ENCODE measurements at places on chromosomes 12 and 14. TPM values are rescaled to one million over a fixed set of nuclear protein-coding genes. Genes with fewer than 3 reads are reported as not detected.

The SSPN gene
- total RNA-seq = 47.4 TPM

The VIPAS39 gene
- total RNA-seq = 15.7 TPM

The REP15 gene
- 2.7 TPM for total RNA-seq

The SLC7A8 gene
- total RNA-seq = 17.4 TPM

The RNASE1 gene
- total RNA-seq = 363 TPM

The DIO2 gene
- 4.8 TPM for total RNA-seq

The FICD gene
- 11.3 TPM for total RNA-seq

The TGM1 gene
- 1.7 TPM for total RNA-seq

The SMARCC2 gene
- total RNA-seq = 93.9 TPM

The ESR2 gene
- 0.14 TPM for total RNA-seq

The NGB gene
- total RNA-seq = not detected

- no peak for DNase-seq
These were observed 41.9 kb downstream of the TMEM132D start for GRCh38 chr12:129861951-129862350.

- DNase-seq = no peak
These were observed 24.0 kb downstream of the CCDC38 start for GRCh38 chr12:95918194-95918993.

DNA sequence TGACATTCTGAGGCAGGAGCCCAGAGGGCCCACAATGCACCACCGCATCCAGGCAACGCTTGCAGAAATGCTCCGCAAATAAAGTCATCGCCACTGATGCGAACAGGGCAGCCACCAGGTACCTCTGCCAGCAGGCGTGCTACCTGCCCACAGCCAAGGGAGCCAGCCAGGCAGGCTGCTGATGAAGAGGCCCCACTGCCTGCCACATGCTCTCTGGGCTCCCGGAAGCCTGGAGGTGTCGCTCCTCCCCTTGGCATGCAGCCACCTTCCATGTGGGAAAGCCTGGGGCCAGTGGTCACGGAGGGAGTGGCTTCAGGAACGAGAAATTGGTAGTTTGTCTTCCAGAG, 14.7 kb downstream of the GPR132 start:
- DNase-seq = no peak

- DNase-seq = peak; percentile 99
These were observed at the start of gene JDP2 for GRCh38 chr14:75427482-75428229. JDP2 (plus strand) TSS chr14:75428022; CDS start chr14:75437921, 9,899 bp downstream.

- no peak for DNase-seq
These were observed 195.1 kb downstream of the PHETA1 start for GRCh38 chr12:111173836-111174235.

DNA sequence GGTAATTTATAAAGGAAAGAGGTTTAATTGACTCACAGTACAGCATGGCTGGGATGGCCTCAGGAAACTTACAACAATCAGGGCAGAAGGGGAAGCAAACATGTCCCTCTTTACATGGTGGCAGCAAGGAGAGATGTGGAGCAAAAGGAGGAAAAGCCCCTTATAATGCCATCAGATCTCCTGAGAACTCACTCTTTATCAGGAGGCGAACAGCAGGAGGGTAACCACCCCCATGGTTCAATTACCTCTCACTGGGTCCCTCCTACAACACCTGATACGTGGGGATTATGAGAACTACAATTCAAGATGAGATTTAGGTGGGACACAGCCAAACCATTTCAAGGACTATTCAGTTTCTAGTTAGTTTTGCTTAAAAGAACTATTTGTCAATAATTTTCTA, 453.3 kb downstream of the C12orf50 start:
- DNase-seq = no peak

GRCh38 chr14:34098045-34098984, 147.4 kb upstream of the EGLN3 start:
- DNase-seq = no peak

DNA sequence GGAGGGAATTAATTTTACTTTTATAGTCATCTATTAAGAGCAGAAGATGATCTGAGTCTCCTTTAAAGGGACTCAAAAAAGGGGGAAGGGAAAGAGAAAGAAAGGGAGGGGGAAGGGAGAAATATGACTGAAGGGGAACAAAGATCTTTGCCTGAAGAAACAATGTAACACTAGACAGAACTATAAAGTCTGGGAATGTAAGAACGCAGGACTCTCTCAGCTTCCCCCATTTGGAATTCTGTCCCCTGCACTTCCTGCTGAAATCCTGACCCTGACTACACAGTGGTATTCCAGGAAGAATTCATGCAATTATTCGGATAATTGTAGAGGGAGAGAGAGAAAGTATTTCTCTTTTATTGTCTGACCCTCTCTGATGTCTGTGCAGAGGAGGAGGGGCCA, 8.6 kb upstream of the HOXC11 start:
- DNase-seq = no peak
